ENCODE measurements at places on chromosomes 4 and X. TPM values are rescaled to one million over a fixed set of nuclear protein-coding genes. Genes with fewer than 3 reads are reported as not detected.

- no peaks in the 10 kb centered on the region for H3K27me3 ChIP-seq
- H3K27ac ChIP-seq: no peak overlapping the region
- no peaks in the 10 kb centered on the region for H3K36me3 ChIP-seq
- H3K4me3 ChIP-seq: no peak overlapping the region
These were observed 96.9 kb upstream of the PSAPL1 start for GRCh38 chr4:7531640-7531994.

- H3K36me3 ChIP-seq: no peaks in the 10 kb centered on the region
- H3K4me1 ChIP-seq: peaks cover 10% of the 10 kb centered on the region
These were observed 663.4 kb upstream of the LCORL start for GRCh38 chr4:18684932-18685331.

- no peaks in the 10 kb centered on the region for H3K4me1 ChIP-seq
- peaks cover 9% of the 10 kb centered on the region for H3K27me3 ChIP-seq
- H3K36me3 ChIP-seq: no peaks in the 10 kb centered on the region
- DNase-seq: no peak
- H3K4me3 ChIP-seq: no peak overlapping the region
These were observed 4.4 kb upstream of the PGM2 start for GRCh38 chr4:37821953-37822605.

DNA sequence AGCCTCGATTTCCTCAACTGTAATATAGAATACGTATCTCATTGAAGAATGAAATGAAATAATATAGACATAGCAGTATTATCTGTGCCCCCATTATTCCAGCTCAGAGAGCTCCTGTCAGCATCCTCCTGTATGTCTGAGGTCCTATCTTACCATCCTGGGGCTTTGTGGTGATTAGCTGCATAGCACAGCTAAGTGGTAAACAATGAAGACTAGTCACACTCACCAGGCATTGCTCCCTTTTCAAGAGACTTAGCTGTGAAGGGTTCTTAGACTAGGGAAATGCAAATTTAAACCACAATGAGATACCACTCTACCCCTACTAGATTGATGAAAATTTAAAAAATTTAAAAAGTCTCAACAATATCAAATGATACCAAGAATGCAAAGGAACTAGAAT, 172.9 kb downstream of the SLC39A8 start:
- DNase-seq: peak; percentile 33
- no peak overlapping the region for H3K4me3 ChIP-seq
- no peaks in the 10 kb centered on the region for H3K4me1 ChIP-seq
- H3K27ac ChIP-seq: no peak overlapping the region
- H3K36me3 ChIP-seq: no peaks in the 10 kb centered on the region

GRCh38 chr4:184674011-184674410, 24.5 kb downstream of the PRIMPOL start:
- H3K27me3 ChIP-seq: no peaks in the 10 kb centered on the region
- H3K36me3 ChIP-seq: no peaks in the 10 kb centered on the region

DNA sequence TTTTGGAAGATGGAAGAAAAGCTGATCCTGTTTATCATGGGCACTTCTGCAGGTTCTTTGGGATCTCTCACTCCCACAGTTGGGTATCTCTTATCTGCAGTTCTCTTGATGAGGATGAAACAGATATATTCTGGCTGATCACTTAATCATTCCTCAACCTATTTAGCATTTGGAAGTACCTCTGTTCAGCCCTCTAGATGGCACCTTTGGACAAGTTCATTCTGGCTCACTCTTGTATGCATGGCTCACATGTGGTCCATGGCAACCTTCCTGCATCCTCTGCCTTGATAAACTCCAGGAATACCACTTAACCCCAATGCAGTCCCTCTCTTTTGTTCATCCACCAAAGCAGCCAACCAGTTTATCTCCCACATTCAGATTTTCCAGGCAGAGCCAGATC, 74.2 kb downstream of the SMARCA5 start:
- H3K27ac ChIP-seq: no peak overlapping the region
- H3K27me3 ChIP-seq: no peaks in the 10 kb centered on the region
- no peaks in the 10 kb centered on the region for H3K4me1 ChIP-seq

DNA sequence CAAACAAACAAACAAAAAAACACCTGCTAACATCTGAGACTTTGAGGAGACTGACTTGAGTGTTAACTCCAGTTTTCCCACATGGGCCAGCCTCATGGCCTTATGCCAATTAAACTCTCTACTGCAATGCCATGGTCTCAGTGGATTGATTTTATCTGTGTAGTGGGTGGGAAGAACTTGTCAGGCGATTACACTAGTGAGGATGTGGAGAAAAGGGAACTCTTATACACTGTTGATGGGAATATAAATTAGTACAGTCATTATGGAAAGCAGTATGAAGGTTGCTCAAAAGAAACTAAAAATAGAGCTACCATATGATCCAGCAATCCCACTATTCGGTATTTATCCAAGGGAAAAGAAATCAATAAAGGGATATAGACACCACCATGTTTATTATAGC, 12.8 kb upstream of the XIAP start:
- H3K36me3 ChIP-seq: no peaks in the 10 kb centered on the region
- no peak overlapping the region for H3K4me3 ChIP-seq
- no peaks in the 10 kb centered on the region for H3K27me3 ChIP-seq
- no peak for DNase-seq
- H3K27ac ChIP-seq: no peak overlapping the region

DNA sequence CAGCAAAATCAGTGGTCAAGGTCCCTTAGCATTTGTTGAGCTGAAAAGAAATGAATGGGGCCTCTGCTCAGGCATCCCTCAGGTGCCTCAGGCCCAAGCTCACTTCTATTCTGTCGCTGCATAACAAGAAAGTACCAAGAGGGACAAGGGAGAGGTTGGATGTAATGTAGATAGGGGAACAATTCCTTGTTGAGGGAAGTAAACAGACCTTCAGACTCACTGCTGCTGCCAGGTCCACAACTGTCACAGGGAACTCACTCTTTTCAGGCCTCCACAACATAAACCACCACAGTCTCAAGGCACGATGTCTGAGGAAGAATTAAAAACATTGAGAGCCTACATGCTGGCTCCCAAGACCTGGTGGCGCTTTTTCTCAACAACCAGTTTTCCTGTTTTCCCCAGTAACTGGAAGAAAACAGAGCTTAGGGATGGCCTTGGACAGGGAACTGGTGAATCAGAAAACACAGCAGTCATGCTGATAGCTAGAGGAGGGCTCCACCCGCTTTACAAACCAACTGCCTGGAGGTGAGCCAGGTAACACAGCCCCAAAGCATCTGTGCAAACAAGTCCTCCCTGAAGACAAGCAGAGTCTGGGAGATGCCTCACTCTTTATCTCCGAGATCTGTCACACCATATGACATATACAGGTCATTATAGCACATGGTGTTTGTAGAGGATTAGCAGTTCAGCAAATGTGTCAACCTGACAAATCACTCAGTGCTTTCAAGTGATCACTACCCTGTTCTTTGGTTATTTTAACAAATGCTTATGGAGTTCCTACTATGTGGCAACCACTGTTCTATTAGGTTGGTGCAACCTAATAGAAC, 14.3 kb upstream of the AWAT1 start:
- no peak overlapping the region for H3K4me3 ChIP-seq
- no peak for DNase-seq
- no peak overlapping the region for H3K27ac ChIP-seq
- no peaks in the 10 kb centered on the region for H3K27me3 ChIP-seq
- no peaks in the 10 kb centered on the region for H3K4me1 ChIP-seq
- H3K36me3 ChIP-seq: no peaks in the 10 kb centered on the region

Gene VSIG4
- not detected for polyA plus RNA-seq

Gene SLC6A14
- polyA plus RNA-seq: not detected

Gene BDH2
- 73.9 TPM for polyA plus RNA-seq

Data from GM23338 (cell line).